ENCODE measurements at places on chromosomes 4 and X.
A peak's percentile ranks its signal among the peaks of the same experiment; 100 is the strongest.

DNA sequence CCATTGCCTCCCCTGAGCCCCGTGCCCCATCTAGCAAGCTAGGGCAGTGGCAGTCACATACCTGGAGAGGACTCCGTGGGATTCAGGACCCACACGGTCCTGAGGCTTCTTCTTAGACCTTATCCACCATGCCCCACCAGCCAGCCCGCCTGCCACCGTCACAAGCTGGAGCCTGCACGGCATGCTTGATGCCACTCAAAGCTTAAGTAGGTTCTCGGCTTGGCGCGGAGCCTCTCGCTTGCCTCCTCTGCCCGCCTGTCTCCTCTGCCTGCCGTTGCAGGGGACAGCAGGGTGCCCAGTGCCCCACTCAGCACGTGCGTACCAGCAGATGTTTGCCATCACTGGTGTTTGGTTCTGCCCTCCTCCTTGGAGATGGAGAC is 14.1 kb downstream of the PSAPL1 start:
- no peak for DNase-seq

- no peak for DNase-seq
Measured at GRCh38 chr4:2217726-2218125, 24.2 kb downstream of the HAUS3 start.

GRCh38 chrX:140794642-140795041 is 85.1 kb downstream of the LINC00632 start:
- no peak for DNase-seq

DNA sequence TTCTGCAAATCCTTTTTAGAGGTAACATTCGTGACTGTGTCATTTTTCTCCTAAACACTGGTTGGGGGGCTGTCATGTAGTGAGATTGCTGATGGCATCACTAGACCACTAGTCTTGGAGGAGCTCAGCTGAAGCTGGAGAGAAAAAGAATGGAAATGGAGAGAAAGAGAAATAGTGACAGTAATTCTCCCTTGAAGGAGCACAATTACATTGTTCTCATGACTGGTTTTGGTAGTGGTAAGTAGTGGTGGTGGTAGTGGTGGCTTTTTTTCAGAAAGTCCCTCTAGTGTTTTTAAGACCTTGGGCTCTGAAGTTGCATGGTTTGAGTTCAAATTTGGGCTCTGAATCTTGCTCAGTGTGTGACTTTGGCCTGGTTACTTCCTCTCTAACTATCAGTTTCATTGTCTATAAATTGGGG is 99.8 kb downstream of the LARP7 start:
- no peak for DNase-seq

- no peak for DNase-seq
Measured at GRCh38 chr4:186249785-186250754, 15.9 kb upstream of the F11 start.

GRCh38 chrX:119249891-119250290 is 13.8 kb downstream of the PGRMC1 start:
- DNase-seq = no peak

DNA sequence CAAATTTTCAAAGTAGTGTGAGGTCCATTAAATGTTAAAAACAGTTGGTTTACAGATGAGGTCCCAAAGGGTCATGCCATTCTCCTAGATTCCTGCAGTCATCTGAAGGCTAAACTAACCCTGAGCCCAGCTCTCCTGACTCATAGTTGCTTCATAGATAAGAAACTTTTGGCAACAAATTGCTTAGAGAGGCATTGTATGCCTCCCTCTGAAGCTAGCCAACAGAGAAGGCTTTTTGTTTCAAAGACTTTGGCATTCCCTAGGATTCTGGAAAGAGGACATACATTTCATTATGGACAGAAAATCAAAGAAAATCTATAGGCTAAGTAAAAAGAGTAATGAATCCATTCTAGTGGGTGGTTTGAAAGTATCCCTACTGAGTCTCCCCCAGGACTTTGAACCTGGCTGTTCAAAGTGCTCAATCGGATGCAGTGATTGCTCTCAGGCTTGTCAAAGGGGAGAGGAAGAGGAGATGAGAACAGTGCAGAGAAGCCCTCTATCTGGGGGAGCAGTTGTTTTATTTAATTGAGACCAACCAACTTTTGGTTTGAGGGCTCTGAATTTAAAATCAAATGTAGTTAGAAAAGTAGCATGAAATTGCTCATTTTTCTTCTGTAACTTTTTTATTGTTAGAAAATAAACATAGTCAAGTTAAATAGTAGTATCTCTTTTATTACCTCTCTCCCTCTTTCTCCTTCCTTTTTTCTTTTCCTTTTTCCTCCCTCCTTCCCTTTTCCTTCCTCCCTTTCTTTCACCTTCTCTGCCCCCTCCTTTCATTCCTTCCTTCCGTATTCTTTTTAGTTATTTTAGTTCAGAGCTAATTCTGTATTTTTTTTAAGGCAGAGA is 72.3 kb upstream of the ZNF518B start:
- DNase-seq = no peak

- no peak for DNase-seq
Measured at GRCh38 chr4:175542786-175543185, 269.3 kb downstream of the GPM6A start.

GRCh38 chr4:69376450-69376849 is 96.2 kb downstream of the UGT2B28 start:
- no peak for DNase-seq

GRCh38 chr4:85476381-85476780 is 1.4 kb downstream of the ARHGAP24 start:
- DNase-seq = no peak

DNA sequence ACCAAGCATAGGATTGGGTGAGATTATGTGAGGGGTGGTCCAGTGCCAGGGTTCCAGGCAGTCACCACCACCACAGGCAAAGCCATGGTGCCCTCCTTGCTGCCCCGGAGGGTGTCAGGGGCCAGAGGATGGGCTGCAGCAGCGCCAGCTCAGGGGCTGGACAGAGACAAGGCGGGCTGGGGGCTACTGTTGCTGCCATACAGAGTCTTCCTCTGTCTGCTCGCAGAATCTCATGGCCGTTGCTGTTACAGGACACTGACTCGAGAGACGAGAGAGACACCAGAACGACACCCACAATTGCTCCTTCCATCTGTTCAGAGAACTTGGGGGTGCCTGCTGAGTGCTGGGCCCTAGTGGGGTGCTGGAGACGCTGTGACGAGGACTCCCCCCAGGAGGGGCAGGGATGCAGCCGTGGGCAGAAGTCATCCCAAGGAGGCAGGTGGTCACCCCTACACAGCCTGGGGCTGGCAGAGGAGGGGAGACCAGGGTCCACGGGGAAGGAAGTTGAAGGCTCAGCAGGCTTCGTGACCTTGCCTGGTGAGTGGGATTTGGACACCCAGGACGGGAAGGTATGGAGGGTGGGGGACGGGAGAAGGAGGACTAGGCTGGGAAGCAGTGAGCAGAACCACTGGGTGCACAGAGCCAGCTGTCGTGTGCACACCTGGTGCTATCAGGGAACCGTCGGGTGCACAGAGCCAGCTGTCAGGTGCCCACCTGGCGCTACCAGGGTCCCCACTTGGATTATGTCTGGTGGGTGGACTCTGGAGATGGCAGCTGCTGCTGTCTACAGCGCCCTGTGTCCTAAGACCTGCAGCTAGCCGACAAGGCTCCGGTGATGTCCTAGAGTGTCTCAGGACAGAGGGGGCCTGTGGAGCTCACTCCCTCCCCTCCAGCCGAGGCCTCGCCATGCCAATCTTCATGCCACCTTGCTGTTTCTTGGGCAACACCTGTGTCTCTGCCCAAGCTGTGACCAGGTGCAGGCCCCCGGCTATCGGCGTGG is 43.9 kb upstream of the HMX1 start:
- DNase-seq = no peak

DNA sequence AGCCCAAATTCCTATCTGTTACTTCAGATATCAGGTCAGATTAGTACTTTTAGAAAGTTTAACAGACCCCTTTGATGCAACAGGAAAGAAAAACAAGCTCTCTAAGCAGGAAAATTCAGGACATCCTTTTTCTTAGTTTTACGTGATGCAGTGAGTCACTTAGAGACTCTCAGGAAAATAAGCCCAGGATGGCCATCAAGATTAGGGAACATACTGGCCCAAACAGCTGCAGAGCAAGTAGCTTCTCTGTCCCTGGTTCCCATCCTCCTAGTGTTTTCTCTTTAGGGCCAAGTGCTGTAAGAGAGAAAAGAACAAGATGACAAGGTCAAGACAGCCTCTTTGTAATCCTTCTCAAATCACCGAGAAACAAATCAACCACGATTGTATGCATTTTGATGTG is 219.1 kb downstream of the ZNF674 start:
- DNase-seq = no peak

GRCh38 chr4:105057370-105058105 is 89.1 kb upstream of the TET2 start:
- no peak for DNase-seq

- no peak for DNase-seq
Measured at GRCh38 chr4:154692304-154692818, 51.4 kb upstream of the LRAT start.

DNA sequence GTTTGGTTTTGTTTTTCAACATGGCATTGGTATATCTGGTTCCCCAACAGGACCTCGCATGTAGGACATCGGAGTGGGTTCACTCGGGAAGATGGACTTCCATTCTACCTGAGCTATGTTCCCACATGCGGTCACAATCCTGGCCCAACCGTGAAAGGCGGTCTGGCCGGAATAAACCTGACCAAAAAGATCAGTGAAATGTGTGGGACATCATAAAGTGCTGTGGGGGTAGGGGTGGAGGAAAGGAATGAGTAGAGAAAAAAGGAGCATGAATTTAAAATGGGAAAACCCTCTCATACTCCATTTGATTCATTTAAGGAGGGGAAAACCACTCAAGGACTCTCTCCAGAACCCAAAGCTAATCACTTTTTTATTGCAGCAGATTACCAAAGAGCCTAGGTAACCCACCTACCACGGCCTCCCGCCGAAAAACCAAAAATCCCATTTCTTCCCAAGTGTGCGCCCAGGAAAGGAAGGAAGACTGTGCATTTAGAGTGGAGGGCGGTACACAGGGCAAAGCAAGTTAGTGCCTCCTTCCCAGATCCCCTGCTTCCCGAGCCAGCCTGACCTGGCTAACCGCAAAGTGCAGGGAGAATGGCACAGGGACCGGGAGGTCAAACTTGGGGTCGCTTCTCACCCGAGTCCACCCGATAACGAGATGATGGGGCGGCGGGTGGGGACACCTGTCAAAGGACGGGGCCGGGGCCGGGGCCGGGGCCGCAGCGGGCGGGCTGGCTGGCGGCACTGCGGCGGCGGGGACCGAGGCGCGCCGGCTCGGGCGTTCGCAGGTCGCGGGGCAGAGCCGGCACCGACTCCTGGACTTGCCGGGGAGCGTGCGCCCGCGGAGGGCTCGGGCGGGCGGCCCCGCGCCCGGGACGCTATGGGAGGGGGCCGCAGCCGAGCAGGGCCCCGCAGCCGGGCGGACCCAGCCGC is 669 bp downstream of the TMEM150C start:
- peak; percentile 16 for DNase-seq

GRCh38 chrX:108735679-108736508 is 469 bp downstream of the IRS4 start:
- no peak for DNase-seq

- no peak for DNase-seq
Measured at GRCh38 chr4:168154546-168155277, 62.4 kb downstream of the ANXA10 start.

GRCh38 chr4:6492027-6492590 is 19.7 kb upstream of the PPP2R2C start:
- no peak for DNase-seq

GRCh38 chr4:69594382-69594781 is 45.1 kb downstream of the UGT2A2 start:
- no peak for DNase-seq

GRCh38 chrX:136819031-136819703 is 38.4 kb upstream of the ARHGEF6 start:
- DNase-seq = no peak

- DNase-seq = no peak
Measured at GRCh38 chr4:62407534-62407933, 1207.4 kb downstream of the ADGRL3 start.

DNA sequence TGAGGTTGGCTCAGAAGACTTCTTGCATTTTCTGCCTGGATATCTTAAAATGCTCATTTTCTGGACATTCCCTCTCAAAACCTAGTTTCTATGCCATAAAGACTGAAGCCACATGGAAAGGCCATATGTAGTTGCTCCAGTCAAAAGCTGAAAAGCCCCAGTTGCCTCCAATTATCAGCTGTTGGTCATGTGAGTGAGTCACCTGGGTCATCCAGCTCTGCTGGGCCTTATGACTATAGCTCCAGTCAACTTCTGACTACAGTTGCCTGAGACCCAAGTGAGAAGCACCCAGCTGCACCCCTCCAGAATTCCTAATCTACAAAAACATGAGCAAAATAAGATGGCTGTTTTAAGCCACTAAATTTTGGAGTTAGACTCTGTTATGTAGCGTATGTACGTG is 41.9 kb downstream of the HELQ start:
- DNase-seq = no peak

All from neural crest cell (in vitro differentiated cells).